Activated naive CD8-positive, alpha-beta T cell treated with anti-CD3 and anti-CD28 coated beads, Interleukin-2, amount 50 U/mL, for 16 hours (primary cell): ENCODE measurements at places on chromosomes 7 and 10.

DNA sequence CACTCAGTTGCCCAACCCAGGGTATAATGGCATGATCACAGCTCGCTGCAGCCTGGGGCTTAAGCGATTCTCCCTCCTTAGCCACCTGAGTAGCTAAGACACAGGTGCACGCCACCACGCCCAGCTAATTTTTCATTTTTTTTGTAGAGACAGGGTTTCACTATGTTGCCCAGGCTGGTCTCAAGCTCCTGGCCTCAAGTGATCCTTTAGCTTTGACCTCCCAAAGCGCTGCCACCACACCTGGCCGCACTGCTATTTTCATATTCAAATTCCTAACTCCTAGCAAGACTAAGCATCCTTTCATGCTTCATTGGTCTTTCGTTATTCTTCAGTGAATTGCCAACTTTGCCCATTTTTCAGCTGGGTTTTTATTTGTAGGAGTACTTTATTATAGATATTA, 30.4 kb upstream of the DAGLB start:
- DNase-seq, result no peak

DNA sequence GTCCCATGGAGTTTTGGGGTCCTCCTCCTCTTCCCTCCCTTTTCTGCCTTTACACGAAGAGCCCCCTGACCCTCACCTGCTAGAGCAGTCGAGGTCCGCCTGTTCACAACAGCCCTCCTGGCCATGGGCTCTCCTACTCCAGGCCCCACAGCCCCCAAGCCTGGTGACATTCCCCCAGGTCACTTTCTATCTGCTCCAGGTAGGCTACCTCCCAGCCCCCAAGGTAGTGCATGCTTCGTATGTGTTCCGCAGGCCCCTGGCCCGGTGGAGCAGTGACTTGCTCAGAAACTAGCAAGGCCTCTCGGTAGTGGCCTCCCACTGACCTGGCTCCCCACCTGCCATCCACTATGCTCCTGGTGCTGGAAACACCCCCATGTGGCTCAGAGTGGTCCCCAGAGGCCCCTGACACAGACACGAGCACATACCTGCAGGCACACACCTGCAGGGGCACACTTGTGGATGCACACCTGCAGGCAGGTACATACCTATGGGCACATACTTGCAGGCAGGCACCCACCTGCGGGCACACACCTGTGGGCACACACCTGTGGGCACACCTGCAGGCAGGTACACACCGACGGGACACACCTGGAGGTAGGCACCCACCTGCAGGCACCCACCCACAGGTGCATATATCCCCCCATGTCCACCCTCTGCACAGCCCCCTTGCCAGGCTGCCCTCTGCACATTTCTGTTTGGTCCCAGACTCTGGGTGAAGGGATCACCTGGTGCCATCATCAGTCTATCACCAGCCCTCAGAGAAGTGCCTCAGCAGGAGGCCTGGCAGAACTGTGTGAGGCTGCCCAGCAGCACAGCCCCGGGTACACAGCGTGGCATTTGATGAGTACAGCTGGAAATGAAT, 322.5 kb downstream of the PTPRN2 start:
- DNase-seq, result no peak

GRCh38 chr7:123537026-123537642, 2.7 kb upstream of the IQUB start:
- no peak for DNase-seq

DNA sequence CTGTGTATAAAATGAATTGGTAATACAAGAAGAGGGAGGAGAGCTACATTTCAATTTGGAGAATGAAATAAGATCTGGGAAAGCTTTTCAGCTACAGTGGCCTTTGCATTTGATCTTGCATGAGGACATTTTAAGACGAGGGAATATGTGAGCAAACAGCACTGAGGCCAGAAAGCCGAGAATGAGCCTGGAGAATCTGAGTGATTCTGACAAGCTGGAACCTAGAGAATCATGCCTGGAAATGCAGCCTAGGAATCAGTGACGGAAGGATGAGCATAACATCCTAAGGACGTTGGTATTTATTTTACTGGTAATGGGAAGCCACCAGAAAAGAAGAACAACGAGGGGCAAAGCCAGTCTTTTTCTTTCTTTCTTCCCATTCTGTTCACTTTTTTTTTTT, 44.3 kb downstream of the ARL5B start:
- no peak for DNase-seq
